Hematopoietic multipotent progenitor cell treated with erythropoietin and hydrocortisone succinate and interleukin-3 and kit ligand, for 6 days (in vitro differentiated cells): ENCODE measurements at places on chromosomes 12 and 14.

DNA sequence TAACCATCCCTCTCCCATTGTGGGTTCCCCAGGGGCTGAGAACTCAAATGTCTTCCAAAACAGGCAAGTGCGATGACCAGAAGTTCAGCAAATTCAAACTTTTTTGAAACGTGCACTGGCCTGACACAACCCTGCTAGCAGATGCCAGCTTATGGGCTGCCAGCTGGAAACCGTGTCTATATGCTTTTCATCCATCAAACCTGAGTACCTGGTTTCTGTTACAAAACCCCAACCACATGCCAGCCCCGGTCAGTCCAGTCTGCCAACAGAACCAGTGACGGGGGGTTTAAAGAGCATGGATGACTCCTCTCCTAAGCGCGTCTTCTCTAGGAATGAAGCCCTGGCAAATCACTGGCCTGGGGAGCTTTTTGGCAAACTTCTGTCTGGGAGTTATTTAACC, 189.7 kb downstream of the TTC7B start:
- no peak for DNase-seq

- no peak for DNase-seq
Measured at GRCh38 chr12:70032076-70032475, 207.0 kb downstream of the MYRFL start.

DNA sequence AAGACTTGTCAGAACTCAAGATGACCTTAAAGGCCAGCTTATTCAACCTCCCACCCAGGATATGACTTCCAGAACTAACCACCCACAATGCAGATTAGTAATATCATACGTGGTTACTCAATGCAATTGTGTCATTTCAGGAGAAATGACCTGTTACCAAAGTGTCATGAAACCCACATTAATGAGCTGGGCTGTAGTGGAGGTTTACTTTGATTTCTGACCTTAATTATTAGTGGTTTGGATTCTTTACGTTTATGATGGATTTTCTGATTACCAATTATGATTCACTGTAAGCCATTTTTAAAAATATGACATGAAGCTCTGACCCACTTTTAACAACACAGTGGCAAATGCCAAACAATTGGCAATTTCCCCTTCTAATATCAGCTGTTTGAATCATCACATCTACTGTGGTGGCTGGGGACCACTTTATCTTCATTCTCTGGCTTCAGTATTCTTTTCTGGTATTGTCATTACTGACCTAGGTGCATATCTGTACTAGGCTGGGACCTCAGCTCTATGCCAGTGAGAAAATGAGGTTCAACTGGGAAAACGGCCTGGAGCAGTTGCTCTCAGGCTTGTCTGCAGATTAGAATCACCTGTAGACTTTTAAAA, 223.3 kb downstream of the RGS6 start:
- DNase-seq, result no peak

- DNase-seq, result peak; percentile 68
Measured at GRCh38 chr12:116172224-116172849, 105.2 kb downstream of the MED13L start.

DNA sequence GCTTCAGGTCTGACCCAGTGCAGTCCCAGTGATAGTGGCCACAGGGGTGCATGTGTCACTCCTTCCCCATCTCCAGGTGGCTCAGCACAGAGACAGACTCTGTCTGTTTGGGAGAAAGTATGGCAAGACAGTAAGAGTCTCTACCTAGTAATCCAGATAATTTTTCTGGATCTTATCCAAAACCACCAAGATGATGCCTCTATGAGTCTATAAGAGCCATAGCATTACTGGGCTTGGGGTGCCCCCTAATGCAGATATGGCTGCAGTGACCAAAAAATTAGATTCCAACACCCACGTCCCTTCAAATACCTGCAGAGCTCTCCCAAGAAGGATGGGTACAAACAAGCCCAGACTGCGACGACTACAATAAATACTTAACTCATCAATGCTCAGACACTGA, 123.8 kb downstream of the GRIP1 start:
- DNase-seq, result peak; percentile 22

DNA sequence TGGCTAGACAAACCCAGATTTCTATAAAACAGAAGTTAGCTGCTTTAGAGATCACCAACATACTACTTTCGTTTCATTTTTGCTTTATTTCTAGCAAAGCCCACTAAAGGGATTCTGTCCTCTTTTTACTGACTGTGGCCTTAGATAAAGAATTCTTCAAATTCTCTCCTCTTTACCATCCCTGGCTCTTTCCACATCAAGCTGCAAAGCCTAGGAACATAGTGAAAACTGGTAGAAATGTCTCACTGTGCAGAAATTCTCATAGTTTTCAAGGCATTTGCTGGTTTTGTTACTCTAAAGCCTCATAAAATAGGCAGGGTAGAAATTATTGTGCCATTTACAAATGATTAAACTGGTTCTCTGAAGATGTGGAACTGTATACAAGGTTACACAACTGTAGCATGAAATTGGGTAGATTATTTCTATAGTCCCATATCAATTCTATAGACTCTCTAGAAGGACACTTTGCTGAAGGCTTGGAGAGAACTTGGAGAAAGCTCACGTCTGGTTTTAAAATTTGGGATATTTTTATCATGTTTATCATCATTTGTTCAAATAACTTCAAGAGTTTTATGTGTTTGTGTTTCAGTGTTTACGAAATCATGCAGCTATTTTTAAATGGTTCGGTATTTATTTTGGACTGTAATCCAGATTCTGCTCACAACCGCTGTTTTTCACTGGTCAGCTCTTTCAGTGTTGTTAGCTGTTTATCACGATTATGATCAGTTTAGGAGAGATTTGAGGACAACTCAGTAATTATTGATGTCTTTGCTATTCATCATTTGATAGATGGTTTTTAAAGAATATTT, 36.7 kb upstream of the CSRP2 start:
- DNase-seq, result no peak

DNA sequence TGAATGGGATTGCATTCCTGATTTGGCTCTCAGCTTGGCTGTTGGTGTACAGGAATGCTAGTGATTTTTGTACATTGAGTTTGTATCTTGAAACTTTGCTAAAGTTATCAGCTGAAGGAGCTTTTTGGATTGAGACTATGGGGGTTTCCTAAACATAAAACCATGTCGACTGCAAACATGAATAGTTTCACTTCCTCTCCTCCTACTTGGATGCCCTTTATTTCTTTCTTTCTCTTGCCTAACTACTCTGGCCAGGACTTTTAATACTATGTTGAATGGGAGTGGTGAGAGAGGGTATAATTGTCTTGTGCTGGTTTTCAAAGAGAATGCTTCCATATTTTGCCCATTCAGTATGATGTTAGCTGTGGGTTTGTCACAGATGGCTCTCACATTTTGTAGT, 141.5 kb downstream of the CEP83 start:
- DNase-seq, result no peak

DNA sequence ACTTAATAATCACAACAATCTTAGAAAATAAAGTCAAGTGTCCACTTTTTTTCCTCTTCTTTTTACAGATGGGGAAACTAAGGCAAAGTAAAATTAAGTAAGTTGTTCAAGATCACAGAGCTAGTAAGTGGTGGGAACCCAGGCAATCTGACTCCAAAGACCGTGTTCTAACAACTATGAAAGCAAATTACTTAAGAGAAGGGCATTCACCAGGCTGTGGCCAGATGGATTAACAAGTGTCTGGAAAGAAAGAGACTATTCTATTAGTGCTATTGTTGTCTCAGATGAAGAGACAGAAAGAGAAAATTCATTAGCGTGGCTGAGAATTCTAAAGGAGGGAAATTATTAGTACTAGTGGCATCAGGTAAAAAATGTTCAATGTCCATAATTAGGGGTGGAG, 48.5 kb downstream of the FGD6 start:
- no peak for DNase-seq

GRCh38 chr14:90114554-90114953, 52.8 kb downstream of the KCNK13 start:
- no peak for DNase-seq

DNA sequence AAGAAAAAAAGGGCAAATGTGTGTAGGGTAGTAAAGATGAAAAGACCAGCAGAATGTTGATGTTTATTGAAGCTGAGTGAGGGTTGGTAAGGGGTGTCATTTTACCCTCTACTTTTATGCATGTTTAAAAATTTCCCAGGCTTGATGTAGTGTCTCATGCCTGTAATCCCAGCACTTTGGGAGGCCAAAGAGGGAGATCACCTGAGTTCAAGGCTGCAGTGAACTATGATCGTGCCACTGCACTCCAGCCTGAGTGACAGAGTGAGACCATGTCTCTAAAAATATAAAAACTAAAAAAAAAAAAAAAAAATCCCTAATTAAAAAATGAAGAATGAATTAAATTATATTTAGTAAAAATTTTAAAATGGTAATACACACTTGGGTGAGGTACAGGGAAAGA, 8.5 kb downstream of the SEL1L start:
- no peak for DNase-seq

- no peak for DNase-seq
Measured at GRCh38 chr12:110004598-110004997, 5.4 kb downstream of the ANKRD13A start.

DNA sequence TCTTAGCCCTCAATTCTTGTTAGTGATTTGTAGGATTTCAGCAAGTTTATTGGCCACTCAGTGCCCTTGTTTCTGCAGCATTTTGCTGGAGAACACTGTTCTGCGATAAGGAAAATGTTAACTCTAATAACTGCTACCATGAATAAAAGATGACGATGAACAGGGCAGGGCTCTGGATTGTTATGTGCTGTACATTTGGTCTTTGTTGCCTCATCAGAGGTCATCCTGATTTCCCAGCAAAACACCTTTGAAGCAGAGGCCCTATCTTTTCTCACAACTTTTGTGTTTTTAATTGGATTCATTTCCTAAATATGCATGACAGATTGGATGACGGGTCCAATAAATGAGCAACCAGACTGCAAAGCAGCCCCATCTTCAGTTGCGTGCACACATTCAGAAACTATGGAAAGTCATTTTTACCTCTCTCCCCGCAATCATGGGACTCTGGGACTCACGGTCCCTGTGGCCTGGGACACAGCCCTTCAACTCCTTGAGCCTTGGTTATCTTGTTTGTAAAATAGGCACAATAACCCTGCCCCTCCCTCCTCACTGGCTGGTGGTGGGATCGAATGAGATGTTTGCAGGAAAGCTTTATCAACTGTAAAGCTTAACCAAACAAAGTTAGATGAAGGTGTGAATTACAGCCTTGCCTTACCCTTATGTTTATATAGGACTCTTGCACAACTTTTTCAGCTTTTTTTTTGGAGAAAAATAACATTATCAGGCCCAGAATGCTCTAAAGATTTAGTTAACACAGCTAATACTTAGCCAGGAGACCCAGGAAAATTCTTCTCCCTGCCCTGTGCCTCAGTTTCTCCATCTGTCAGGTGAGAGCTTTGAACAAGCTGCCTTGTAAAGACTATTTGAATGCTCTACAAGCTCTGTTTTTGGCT, 45.4 kb downstream of the RPH3A start:
- no peak for DNase-seq

DNA sequence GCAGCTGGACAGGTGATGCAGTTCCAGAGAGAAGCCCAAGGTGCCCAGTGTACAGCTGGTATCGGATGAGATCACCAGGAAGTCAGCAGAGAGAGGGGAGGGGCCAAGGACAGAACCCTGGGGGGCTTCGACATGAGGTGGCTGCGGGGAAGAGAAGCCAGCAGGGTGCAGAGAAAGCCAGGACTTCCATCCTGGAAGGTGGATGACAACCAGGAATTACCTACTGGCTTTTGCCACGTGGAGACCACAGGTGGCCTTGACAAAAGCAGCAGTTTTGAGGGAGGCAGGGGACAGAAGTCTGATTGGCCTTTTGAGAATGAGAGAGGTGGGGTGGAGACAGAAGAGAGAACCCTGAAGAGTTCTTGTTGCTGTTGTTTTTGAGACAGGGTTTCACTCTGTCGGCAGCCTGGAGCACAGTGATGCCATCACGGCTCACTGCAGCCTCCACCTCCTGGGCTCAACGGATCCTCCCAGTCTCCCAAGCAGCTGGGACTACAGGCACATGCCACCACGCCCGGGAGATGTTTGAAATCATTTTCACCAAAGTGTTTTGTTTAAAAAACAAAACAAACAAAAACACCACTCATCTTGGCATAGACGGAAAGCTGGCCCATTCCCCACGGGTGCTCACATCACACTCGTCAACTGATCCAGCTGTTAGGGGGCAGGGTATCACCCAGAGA, 35.2 kb downstream of the CDC42BPB start:
- no peak for DNase-seq

DNA sequence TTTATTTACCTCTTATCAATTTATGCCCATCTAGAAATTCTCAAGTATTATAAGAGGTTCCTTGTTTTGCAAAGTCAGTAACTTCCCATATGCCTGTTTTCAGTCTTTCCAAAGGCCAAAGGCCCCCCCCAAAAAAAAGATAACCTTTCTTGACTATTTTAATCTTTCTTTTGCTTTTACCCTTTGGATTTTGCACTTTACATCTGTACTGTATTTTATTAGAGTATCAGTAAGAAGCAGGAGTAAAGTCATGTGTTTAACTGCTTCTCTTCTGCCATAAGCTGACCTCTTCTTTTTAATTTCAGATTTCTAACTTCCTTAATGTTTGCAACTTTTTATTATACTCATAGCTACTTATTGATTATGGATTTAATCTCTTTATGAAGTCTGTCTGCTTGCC, 716.4 kb upstream of the NOVA1 start:
- DNase-seq, result no peak

DNA sequence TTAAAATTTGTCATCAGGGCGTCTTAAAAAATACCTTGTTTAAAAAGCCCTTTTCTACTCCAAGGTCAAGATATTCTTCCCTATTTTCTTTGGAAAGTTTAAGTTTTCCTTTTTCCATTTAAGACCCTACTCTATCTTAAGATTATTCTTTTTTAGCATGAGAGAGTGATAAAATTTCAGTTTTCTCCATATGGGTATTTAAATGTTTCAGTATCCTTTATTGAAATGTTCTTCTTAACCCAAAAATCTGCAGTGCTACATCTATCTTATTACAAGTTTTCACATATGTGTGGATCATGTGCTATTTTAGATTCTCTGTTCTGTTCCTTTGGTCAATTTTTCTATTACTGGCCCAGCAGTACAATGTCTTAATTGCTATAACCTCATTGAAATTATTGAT, 202.2 kb downstream of the TTC6 start:
- DNase-seq, result no peak

GRCh38 chr12:48979602-48980388, 1.7 kb downstream of the WNT1 start:
- peak; percentile 37 for DNase-seq

- DNase-seq, result no peak
Measured at GRCh38 chr12:92290350-92290695, 144.7 kb upstream of the BTG1 start.

DNA sequence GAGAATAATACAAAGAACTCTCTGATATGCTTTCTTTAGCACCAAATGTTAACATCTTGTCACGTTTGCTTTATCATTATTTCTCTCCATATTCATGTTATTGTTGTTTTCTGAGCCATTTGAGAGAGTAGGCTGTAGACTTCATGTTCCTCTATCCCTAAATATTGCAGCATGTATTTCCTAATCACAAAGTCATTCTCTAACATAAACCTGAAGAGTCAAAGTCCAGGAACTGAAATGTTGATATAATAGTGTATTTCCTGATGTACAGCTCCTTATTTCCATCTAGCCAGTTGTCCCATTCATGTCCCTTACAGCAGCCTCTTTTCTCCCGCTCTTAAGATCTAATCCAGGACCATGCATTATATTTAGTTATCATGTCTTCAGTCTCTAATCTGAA, 72.8 kb downstream of the SPATS2 start:
- DNase-seq, result no peak

GRCh38 chr12:47114481-47114892, 34.7 kb upstream of the AMIGO2 start:
- peak; percentile 9 for DNase-seq
